ENCODE measurements at places on chromosomes 11 and 22.

- DNase-seq, result no peak
Observed at GRCh38 chr11:75293903-75294302, 53.3 kb downstream of the TPBGL start.

GRCh38 chr22:47172771-47173534 is 410.5 kb downstream of the TBC1D22A start:
- no peak for DNase-seq

- no peak for DNase-seq
Observed at GRCh38 chr11:105130189-105130813, 9.3 kb downstream of the CARD18 start.

- no peak for DNase-seq
Observed at GRCh38 chr11:12862696-12863469, 146.2 kb upstream of the RASSF10 start.

DNA sequence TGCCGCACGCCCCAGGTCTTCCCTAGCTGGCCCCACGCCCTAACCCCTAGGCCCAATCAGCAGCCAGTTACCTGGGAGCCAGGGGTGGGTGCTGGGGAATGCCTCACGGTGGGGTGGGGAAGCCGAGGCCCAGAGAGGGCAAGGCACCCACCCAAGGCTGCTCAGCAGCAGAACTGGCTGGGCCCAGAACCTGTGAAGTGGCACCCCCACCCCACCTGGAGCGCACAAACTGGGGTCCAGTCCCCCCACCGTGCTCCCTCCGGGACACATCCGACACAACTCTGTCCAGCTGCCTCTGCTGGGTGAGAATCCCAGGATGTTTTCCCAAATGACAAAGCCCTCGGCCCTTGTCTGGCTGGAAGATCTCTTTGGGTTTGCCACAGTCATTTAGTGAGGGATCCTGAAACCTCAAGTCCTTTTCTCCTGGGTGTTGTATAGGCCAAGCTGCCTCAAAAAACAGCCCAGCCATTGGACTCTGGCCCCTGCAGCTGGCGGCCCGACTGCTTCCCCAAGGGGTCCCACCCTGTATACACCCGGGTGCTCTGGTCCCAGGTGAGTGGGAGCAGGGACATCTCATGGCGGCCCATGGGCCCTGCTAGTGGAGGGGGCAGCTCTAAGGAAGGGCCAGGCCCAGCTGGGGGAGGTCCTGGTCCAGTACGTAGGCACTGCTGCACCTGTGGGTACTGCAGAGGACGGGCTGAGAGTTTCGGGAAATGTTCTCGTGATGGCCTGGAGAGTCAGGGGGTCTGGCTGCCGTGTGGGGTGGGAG is 20.9 kb downstream of the TSSC4 start:
- no peak for DNase-seq

Data from H7 (cell line).